ENCODE measurements at places on chromosomes 2 and 18. TPM values are rescaled to one million over a fixed set of nuclear protein-coding genes. Genes with fewer than 3 reads are reported as not detected.

DNA sequence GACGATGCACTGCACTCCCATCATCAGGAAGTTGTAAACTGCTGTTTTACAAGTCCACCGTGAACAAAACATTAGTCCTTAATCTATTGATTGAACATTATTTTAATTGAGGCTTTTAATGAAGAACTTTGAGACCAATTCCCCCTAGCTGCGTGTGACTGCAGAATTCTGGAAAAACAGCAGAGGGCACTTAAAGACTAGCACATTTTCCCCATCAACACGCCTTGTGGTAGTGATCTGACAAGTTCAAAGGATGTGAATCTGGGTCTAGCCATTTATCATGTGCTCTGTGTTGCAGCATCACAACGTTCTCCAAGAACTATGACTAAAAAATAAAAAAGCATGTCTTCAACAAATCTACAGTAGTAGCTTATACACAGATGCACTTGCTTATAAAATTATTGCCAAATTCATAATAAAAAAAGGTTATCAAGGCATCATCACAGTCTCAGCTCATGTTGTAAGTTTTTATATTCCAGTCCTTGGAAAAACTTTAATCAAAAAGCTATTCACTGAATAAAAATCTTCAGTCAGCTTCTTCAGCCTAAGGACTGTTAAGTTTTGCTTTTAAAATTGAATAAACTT lies 35.8 kb downstream of the SKOR2 start:
- peak; percentile 70 for DNase-seq

DNA sequence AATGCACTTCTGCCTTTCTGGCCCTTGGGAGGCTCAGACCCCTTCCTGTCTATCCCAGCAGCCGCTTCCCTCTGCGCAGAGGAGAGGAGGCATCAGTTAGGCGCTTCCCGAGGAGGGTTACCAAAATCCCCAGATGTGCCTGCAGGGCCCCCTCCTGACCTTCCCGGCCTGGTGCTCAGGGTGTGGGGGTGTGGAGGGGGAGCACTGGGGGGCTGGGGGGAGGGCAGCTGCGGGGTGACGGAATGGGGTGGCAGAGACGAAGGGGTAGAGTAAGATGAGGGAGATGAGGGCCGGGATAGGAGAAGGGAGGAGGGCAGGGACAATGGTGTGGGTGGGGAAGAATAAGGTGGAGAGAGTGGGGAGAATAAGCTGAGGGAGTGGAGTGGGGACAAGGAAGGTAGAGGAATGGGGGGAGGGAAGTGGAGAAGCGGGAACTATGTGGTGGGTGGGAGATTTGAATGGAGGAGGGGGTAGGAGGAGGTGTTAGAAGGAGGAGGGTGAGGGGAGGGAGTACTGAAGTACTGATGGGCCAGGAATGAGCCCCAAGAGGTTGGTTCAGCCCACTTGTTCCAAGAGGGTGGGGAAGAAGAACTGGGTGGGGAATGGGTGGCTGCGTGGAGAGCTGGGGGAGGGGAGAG lies 6.5 kb upstream of the ZAP70 start:
- no peak for DNase-seq

DNA sequence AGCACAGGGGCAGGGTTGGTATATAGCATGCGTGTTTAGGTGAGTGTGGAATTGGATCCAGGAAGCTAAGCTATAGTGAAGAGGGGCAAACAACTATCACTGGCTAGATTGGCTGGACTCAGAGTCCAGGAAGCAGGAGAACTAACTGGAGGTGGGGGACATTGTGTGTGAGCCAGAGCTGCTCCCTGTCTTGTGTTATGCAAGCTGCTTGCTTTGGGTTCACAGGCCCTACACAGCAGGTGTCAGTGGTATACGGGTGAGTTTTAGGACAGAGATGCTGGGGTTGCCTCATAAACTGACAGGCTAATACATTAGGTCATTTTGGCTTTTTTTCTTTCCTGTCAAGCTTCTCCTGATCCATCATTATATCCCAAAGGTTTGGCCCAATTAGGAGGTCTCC lies 87.5 kb downstream of the CCDC85A start:
- no peak for DNase-seq

GRCh38 chr2:19442731-19443130 lies 84.3 kb upstream of the OSR1 start:
- no peak for DNase-seq

GRCh38 chr18:80034852-80035406 lies 695 bp downstream of the RBFA start:
- DNase-seq = no peak

GRCh38 chr2:123771928-123772632 lies 253.0 kb upstream of the CNTNAP5 start:
- no peak for DNase-seq

DNA sequence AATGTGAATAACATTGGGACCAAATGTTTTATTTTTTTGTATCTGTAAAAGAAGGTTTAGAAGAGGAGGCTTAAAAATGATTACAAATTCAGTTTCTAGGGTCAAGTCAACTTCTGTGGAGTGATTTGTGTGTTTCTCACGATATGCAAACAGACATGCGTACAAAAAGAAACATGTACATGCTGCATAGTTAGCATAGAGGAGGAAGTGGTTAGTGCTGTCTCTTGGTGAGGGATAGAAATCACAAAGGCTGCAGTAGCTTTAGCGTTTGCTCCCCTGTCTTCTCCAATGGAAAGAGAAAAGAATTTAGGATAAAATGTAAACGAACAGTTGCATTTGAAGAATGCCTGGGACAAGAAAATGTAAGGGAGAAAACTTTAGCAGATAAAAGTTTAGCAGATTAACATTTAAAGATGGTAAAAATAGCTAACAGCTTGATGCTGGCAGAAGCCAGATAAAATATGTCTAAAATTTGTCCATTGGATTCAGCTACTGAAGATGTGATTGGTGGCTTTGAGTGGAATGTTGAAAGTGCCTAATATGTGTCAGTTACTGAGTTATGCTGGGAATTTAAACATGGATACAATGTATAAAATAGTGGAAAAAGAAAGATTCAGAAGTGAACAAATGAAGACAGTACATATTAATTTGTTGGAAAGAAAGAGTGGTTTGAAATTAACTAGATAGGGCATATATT lies 44.9 kb downstream of the MALT1 start:
- peak; percentile 76 for DNase-seq

Gene MFSD6
- total RNA-seq = 44.6 TPM

GRCh38 chr2:30986231-30986580 lies 152.0 kb downstream of the GALNT14 start:
- no peak for DNase-seq

DNA sequence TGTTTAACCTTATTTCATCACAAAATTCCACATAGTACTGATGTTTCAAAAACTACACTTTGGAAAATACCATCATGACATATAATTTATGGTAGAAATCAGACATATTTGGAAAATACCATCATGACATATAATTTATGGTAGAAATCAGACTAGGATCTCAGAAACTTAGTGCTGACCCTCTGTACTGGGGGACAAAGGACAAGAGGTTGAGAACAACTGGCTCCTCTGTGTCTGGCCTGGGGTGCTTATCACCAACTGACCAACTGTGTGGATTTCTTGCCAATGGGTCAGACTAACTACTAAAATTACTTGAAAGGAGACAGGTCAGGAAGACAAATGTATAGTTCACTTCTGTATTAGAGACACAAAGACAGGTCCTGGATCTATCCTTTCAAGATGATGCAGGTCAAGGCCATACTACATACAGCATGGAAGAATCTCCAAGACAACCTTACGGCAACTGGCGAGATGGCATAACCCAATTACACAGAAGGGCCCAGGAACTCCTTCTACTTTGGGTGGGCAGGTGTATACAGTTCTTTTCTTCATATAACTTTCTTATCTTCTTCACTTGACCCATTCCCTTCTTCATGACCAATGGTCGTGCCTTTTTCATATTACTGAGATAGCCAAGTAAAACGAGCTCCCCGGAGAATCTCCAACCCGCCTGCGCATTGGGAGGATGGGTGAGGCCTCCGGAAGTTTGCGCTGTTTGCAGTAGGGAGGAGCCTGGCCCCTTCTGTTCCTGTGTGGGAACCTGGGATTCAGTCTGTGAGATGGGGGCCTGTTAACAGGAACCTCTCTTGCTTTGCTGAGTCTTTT lies 290.5 kb downstream of the AGPS start:
- DNase-seq = no peak

DNA sequence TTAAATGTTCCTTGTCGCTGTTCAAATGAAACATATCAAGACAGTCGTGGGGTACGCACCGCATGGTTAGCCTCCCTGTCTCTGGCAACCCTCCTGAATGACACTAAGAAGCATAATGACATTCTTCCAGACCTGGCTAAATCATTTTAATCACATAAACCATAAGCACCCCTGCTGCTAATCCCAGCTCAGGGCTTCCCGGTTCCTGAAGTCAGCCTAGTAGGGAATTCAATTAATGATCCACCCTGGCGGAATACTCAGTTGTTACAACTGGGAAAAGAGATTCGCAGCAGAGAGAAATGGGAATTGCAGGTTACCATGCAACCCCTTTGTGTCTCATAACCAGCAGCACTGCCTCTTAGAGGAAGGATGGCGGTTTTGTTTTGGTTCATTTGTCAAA lies 200.8 kb upstream of the AGAP1 start:
- DNase-seq = no peak

Gene RTKN
- total RNA-seq = 2.2 TPM

Gene TACR1
- not detected for total RNA-seq

DNA sequence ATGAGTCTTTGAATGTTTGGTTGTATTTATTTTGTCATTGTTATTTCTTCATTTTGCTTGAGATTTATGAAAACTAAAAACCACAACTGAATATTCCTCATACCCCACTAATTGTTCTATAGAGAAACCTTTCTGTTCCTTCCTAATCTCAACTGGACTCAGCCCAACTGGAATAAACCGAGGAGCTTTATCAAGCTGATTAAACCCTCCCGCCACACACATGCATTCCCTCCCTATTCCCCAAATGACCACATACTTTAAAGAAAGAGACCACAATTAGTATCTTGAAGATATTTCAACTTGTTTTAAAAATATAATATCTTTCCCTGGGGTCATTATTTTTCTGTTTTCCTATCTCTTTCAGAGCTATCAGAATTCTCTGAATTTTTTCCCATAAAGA lies 107.5 kb downstream of the OSR1 start:
- no peak for DNase-seq

DNA sequence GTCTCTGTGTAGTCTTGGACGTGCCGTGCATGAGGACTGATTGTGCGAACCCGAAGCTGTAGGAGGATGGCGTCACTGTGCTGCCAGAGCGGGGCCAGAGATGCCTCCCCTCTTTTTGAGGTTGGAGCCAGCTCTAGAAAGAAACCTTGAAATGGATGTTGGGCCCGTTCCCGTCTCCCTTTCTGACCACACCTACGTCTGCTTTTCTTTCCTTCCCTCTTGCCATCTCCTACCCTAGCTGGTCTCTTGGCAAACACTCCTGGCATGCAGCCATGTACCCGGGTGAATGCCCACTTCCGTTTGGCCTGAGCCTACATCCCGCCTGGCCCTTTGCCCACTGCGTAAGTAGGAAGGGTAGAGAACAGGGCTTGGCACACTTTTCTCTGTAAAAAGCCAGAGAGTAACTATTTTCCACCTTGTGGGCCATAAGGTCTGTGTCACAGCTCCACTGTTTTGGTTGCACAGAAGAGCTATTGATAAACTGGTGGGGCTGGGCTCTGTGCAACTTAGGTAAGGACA lies 37.4 kb downstream of the SH3BP4 start:
- no peak for DNase-seq

DNA sequence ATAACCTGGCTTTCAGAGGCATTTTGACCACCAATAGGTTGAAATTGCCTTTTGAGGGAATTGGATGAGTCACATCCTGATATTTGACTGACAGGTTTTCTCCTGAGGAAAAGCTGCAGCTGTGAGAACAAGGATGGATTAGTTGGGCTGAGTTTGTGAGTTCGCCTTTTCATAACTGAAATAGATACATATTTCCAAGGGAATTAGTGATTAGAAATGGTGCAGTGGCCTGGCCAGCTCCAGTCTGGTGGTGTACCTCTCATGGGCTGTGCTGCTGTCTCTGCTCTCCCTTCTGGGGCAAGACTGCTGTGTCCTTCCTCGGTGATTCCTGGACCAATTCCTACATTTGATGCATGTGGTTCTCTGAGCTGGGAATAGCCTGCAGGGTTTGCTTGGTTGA lies 341.3 kb downstream of the TSN start:
- DNase-seq = no peak

GRCh38 chr2:132033365-132033764 lies 128.4 kb downstream of the ANKRD30BL start:
- DNase-seq = no peak

DNA sequence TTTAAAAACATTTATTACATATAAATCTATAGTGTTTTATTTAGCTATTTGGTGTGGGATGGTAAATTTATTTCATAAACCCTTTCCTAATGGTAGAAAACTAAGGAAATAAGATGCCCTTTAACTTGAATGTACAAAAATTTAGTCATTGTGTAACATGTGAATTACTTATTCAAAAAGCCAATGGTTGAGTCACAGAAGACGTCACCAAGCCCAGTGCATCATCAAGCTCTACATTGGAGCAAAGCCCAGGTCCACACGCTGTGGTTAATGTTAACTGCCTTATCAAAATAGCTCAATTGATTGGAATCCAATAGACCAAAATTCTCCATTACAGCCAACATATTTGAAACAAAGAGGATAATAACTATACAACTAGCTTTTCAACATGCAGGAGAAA lies 145.5 kb upstream of the LYPD1 start:
- no peak for DNase-seq

DNA sequence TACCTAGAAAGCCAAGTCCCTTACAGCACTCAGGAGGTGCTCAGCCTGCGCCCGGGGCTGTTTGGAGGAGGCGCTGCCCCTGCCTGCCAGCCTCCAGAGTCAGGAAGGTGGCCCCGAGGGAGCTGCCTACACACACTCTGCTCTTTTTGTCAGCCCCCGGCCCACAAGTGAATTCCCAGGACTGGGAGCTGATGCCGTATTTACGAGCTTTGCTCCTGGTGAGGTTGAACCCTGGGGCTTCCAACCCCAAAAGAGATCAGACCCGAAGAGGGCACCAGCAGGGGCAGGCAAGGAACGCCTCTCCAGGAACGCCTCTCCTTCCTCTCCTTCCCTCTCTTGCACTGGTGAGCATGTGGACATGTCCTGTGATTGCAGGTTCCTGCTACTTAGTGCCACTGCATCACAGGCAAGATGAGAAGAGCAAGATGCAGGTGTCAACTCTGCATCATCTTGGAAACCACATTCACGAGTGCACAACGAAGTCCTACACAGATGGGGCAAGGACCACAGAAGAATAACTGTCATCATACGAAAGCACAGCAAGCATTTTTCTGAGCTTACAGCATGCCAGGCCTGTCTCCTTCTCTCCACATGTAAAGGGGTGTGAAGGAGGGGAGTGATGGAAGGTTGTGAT lies 126.7 kb downstream of the NDUFA10 start:
- no peak for DNase-seq

DNA sequence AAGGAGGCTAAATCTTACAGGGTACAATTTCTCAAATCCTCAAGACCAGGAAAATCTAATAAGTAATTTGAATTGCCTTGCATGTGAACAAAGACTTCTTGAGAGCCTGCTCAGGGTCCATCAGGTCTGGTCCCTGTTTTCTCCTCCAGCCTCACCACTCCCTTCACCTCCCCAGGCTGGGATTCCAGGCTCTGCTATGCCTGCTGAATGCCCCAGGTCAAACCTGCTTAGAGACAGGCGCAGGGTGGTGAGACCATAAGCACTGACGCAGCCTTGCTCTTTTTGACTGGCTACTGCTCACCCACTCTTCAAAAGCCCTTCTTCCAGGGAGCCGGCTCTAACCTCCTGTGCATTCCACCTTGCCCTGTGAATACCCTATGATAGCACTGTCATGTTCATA lies 356.4 kb upstream of the ACVR2A start:
- DNase-seq = no peak

- DNase-seq = no peak
Observed at GRCh38 chr18:27061488-27062095, 123.5 kb downstream of the CHST9 start.

Measured in activated CD4-positive, alpha-beta T cell treated with anti-CD3 and anti-CD28 coated beads, Interleukin-2, amount 10 ng/mL, durations not matched to agents 24 days and 14 days (primary cell).